ENCODE measurements at places on chromosomes 6 and 20. TPM values are rescaled to one million over a fixed set of nuclear protein-coding genes. Genes with fewer than 3 reads are reported as not detected.

GRCh38 chr6:43493833-43494232 is 16.3 kb downstream of the LRRC73 start:
- no peak for DNase-seq

- no peak for DNase-seq
Observed at GRCh38 chr6:155106456-155107115, 111.5 kb downstream of the TIAM2 start.

Gene SLC13A3
- total RNA-seq, result 0.30 TPM

GRCh38 chr6:75211920-75212590 is 6.2 kb upstream of the COL12A1 start:
- no peak for DNase-seq

GRCh38 chr6:139423037-139423703 is 48.7 kb upstream of the CITED2 start:
- no peak for DNase-seq

DNA sequence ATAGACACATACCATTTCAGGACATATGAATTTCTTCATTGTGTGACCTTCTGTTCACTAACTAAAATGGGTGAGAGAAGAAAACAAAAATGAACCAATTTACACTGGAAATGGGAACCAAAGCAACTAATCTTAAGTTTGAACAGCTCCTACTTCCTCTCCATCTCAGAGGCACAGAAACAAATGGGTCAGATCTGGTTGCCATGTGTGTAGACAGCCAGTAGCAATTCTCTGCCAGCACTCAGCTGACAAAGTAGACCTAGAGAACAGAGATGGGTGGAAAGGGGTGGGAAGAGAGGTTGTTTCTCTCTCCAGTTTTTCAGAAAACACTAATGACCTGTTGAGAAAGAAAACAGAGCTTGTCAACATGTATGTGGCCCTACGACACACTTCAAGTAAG is 14.3 kb upstream of the POPDC3 start:
- DNase-seq, result no peak

DNA sequence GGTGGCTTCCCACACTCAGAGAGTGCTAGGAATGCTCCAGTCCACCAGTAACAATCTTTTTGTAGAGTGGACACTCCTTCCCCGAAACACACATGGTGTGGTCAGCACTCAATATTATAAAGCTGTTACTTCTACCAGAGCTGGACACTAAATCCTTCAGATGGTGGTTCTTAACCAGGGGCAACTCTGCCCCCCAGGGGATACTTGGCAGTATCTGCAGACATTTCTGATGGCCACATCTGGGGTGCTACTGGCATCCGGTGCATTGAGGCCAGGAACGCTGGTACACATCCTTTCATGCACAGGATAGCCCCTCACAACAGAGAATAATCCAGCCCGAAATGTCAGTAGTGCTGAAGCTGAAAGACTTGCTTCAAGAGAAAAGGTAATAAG is 124.4 kb downstream of the NFATC2 start:
- DNase-seq, result no peak

Gene RNF144B
- 18.2 TPM for total RNA-seq

DNA sequence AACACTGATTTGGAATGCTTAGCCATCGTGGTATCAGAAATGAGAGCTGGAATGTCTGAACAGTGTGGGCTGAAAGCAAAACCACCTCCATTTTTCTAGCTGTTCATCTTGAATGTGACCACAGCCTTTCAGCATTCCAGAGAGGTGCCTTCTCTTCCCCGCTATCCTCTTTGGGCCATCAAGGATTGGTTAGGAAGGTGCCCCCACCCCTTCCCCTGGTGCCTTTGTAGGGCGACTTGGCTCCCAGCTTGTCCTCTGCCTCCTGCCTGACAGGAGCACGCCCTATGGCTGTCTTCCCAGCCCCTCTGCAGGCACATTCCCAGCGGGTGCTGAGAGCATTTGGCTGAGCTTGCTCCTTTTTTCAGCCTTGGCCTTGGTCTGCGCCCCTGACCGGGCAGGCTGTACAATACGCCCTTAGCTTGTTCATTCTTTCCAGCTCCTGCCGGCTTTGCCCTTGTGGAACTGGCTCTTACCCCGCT is 97.5 kb downstream of the ARMC2 start:
- peak; percentile 92 for DNase-seq

DNA sequence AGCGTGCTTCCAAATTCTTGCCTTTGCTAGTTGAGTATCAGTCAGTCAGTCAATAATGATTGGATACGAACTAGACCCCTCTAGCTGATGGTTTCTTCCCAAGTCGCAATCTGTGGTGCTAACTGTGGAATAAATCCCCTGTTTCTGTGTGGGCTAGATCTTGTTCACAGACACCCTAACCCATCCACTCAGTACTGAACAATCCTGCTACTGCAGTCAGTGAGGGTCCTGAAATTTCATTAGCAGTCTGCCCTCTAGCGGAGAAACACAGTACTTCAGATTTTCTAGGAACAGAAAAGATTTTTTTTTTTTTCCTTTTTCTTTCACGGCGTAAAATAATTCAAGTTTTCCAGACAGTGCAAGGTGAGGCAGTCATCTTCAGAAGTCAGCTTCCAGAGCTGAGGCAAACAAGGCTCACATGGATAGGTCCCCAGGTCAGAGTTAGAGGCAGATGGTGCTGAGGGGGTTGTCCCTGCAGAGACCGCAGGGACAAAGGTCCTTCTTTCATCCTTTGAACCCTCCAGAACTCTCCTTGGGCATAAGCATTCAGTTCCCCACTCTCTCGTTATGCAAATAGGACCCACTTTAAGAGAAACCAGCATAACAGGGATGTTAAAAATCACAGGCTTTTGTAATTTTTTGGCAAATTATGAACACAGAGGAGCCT is 119.6 kb downstream of the SCML4 start:
- DNase-seq, result no peak

DNA sequence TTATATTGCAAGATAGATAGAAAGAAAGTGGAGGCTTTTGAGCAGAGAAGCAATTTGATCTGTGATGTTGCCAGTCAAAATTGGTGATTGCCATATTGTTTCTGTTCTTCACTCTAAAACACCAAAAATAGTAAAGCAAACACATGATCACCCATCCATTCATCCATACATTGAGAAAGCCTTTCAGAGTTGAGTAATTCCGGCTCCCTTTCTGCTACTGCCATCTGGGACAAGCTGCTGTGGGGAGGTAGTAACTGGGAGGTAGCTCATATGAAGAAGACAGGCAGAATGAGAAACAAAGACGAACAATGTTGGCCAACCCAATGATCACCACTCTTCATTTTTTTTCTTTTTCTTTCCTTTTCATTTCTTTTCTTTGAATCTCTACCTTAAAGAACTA is 51.1 kb upstream of the HBS1L start:
- no peak for DNase-seq

Gene TREML2
- total RNA-seq, result 0.11 TPM

Gene BMP2
- 2.3 TPM for total RNA-seq

Gene BANF2
- total RNA-seq, result not detected

Gene SDC4
- total RNA-seq, result 82.1 TPM

GRCh38 chr6:145491126-145491525 is 244.2 kb downstream of the EPM2A start:
- DNase-seq, result no peak

Gene SNX5
- 45.0 TPM for total RNA-seq

Gene BCLAF1
- total RNA-seq, result 61.0 TPM

GRCh38 chr6:19159089-19159488 is 678.1 kb upstream of the ID4 start:
- no peak for DNase-seq

DNA sequence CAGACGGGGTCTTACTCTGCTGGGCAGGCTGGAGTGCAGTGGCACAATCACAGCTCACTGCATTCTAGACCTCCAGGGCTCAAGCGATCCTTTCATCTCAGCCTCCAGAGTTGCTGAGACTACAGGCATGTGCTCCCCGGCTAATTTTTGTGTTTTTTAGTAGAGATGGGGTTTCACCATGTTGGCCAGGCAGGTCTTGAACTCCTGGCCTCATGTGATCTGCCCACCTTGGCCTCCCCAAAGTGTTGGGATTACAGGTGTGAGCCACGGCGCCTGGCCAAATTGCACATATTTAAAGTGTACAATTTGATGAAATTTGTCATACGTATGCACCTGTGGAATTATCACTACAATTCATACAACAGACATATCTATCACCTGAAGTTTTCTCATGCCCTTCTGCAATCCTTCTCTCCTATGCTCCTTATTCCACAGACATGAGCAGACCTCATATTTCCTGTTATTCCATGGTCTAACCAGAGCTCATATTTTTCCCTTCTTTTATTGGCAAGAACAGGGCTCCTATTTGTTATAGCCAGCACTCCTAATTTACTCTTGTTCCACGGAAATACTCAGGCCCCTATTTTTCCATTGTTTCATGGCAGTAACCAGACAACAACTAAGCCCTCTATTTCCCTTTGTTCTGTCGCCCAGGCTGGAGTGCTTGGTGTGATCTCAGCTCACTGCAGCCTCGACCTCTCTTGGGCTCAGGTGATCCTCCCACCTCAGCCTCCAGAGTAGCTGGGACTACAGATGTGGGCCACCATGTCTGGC is 2.2 kb upstream of the CSTL1 start:
- no peak for DNase-seq

Gene APCDD1L
- 0.32 TPM for total RNA-seq

- no peak for DNase-seq
Observed at GRCh38 chr6:23566418-23566817, 559.6 kb upstream of the NRSN1 start.

Gene HTR1E
- not detected for total RNA-seq

GRCh38 chr6:52539607-52540006 is 37.3 kb downstream of the TRAM2 start:
- no peak for DNase-seq

GRCh38 chr6:51954681-51955080 is 132.7 kb downstream of the PKHD1 start:
- DNase-seq, result no peak
